ENCODE measurements at places on chromosomes 6 and 20.

- no peak for DNase-seq
Measured at GRCh38 chr20:50930976-50931305, 296 bp downstream of the ADNP start.

DNA sequence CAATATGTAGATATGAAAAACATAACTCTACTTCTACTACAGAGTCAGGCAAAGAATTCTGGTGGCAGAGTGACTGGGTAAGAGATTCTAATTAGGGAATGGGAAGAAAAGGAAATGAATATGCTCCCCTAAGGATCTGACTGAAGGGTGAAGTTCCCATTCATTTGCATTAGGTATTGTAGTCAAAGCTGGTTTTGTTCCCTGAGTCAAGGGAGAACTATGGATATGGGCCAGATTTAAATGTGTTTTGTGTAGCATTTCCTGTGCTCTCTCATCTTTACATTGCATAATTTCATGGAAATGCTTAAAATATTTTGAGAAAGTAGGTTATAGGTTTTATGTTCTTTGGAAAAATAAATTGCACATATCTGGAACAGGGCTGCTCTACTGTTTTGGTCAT is 299.7 kb downstream of the BTBD3 start:
- DNase-seq, result no peak

DNA sequence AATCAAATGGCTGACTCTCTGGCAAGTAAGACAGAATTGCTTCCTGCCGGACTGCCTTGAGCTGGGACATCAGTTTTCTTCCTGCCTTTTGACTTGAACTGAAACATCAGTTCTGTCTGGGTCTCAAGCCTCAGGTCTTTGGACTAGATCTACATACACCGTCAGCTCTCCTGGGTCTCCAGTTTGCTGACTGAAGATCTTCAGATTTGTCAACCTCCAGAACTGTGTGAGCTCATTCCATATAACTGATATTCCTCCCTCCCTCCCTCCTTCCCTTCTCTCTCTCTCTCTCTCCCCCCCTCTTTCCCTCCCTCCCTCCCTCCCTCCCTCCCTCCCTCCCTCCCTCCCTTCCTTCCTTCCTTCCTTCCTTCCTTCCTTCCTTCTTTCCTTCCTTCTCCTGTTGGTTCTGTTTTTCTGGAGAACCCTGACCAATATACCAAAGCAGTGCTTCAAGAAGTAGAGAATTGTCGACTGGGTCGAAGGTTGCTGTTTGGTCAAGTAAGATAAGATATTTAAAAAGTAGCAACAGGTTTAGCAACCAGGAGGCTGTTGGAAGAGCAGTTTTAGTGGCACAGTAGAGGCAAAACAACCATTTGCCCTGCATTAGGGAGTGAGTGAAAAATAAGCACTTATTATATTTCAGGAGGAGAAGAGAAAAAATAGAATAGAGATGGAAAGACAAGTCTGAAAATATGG is 33.1 kb upstream of the CMTR1 start:
- DNase-seq, result no peak

- DNase-seq, result no peak
Measured at GRCh38 chr6:80340280-80340679, 233.8 kb downstream of the BCKDHB start.

DNA sequence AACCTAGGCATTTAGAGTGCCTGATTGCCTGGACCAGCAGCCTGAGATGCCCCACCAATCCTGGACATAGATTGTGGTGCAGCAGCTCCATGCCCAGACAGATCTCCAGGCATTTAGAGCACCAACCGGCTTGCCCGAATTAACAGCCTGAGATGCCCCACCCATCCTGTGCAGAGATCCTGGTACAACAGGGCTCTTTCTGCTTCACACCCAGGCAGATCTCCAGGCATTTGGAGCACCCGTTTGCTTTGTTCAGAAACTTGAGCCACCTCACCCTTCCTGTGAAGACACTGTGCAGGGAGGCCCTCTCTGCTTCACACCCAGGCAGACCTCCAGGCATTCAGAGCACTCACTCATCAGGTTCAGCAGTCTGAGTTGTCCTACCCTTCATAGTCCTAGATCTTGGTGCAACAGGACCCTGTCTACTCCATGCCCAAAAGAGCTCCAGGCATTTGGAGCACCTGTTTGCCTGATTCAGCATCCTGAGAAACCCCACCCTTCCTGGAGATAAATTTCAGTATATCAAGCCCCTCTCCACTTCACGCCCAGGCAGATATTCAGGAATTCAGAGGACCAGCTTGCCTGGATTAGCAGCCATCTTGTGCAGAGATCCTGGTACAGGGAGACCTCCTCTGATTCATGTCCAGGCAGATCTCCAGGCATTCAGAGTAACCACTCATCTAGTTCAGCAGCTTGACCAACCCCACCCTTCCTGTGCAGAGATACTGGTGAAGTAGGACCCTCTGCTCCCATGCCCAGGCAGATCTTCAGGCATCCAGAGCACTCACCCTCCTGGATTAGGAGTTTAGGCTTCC is 189.2 kb upstream of the FERMT1 start:
- DNase-seq, result no peak

- no peak for DNase-seq
Measured at GRCh38 chr6:151412909-151413308, 21.6 kb upstream of the ZBTB2 start.

DNA sequence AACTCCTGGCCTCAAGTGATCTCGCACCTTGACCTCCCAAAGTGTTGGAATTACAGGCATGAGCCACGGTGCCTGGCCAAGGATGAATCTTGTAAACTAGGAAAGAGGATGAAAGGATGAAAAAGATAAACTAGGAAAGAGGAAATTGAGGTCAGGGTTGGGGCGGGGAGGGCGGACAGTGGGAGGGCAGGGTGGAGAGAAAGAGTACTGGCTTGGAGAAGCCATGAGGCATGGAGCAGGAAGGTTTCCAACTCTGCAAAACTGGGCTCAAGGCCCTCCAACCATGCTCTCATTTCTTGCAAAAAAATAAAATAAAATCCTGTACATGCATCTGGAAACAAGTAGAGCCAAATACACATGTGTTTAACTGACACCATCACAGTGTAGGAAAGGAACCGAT is 256.6 kb upstream of the SGK1 start:
- DNase-seq, result no peak

DNA sequence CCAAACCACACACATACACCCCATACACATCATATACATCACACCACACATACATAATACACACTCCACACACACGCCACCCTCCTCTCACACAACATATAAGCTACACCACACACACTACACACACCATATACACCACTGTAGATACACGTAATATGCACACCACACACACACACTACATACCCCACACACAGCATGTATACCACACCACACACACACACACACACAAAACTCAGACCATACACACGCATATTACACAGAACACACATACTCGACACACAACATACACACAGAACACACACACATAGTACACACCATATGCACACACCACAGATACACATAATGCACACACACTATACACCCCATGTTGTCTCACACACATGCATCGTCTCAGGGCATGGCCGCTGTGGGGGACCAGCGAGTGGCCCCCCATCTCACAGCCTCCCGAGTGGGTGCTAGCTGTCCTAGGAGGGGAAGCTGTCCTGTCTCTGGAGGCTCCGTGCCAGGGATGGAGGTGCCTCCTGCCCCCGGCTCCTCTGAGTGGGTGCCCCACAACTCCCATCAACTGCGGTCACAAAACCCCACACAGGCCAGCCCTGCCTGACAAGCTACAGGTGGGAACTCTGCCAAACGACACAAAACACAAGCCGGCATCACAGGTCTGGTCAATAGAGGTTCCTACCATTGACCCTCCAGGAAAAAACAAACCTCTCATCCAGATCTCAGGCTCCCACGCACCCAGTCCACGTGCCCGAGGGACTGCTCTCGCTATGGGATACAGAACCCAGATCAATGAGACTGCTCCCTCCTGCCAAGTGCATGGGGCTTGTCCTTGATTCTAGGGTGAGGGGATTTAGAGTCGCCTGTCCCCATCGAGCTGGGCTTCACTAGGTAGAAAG is 49.1 kb downstream of the DACT2 start:
- no peak for DNase-seq

DNA sequence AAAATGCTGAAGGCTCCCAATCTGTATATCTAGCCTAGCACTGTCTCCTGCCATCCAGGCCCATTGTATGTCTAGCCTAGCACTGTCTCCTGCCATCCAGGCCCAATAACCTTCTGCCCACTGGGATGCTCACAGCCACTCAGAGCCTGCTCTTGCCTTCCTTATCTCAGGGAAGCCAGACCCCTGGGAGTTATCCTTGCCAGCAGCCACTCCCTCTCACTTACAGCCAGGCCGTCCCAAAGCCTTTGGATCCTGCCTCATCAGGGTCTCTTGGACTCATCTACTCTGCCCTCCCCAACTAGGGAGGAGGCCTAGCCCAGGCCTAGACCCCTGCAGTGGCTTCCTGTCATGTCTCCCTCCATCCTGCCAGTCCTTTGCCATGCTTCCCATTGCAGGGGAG is 37.3 kb downstream of the KIF3B start:
- no peak for DNase-seq

DNA sequence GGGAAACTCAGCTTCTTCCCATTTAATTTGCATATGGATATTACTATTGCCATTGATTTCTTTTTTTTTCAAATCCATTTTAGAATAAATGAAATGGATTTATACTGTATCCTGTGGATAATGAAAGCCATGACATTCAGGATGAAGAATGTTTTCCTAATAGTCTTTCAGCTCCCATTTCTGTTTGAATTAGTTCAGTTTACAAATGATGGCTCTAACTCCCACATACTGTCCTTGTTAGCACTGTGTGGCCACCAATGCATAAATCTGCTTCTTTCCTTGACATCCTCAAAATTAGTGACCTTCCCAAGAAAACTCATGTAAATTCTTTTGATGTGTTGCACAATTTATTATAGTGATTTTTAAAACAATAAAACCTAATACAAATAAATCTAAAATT is 693.2 kb upstream of the GJE1 start:
- no peak for DNase-seq

- no peak for DNase-seq
Measured at GRCh38 chr6:82337688-82338257, 25.8 kb upstream of the TPBG start.
